ENCODE measurements at places on chromosomes 4 and X.

DNA sequence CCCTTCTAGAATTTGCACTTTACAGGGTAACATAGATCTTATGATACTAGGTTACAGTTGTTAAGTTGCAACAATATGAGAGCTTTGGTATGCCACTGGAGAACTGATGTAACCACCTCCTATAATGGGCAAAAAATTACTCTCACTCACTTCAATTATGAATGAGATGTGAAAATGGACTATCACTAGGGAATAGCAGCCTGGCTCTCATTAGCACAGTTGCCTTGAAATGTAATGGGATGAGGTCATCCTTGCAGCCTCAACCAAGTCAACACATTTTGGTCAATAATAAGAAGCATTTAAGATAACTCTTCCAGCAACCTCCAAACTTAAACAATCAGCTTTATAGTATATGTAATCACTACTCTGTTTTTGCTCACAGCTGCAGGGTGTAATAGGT, 69.4 kb downstream of the TBC1D9 start:
- DNase-seq = no peak

DNA sequence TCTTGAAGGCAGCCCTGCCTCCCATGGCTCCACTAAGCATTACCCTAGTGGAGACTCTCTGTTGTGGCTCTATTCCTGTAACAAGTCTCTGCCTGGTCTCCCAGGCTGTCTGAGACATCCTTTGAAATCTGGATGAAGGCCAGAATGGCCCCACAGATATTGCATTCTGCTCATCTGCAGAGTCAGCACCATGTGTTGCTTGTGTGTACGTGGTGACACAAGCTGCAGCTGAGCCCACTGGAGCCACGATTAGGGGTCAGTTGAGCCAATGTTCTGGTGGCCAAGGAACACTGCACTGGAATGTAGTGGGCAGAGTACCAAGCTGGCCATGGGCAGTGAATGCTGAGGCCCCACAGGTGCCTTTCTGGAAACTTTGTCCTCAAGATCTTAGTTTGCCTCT, 29.2 kb downstream of the GRID2 start:
- no peak for DNase-seq

DNA sequence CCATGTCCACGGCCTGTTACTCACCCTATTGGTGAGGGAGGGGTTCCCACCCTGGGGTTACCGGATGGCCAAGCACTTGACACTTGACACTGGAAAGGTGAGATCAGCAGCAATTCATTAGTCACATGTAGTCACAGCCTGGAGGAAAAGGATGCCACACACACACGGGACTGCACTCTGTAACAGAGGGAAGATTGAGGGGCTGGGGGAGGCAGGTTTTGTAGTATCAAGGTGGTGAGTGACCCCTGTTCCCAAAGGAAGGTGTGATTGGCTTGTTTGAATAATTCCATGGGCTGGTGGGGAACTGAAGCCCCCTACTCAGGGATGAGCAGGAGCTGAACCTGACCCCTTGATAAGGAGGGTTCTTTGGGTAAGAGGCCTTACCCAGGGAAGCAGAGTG, 96.0 kb upstream of the HELT start:
- no peak for DNase-seq

- DNase-seq = no peak
These were observed 271.9 kb upstream of the GATB start for GRCh38 chr4:152032722-152033131.

- DNase-seq = no peak
These were observed 143.2 kb downstream of the GABRA3 start for GRCh38 chrX:152307936-152308335.

DNA sequence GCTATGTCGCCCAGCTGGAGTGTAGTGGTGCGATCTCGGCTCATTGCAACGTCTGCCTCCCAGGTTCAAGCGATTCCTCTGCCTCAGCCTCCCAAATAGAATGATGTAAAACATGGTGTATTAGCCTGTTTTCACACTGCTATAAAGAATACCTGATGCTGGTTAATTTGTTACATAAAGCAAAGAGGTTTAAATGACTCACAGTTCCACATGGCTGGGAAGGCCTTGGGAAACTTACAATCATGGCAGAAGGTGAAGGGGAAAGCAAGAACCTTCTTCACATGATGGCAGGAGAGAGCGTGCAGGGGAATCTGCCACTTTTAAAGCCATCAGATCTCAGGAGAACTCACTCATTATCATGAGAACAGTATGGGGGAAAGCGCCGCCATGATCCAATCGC, 1191.8 kb downstream of the ARAP2 start:
- no peak for DNase-seq

- DNase-seq = no peak
These were observed 59.1 kb downstream of the LUZP4 start for GRCh38 chrX:115348446-115349225.

DNA sequence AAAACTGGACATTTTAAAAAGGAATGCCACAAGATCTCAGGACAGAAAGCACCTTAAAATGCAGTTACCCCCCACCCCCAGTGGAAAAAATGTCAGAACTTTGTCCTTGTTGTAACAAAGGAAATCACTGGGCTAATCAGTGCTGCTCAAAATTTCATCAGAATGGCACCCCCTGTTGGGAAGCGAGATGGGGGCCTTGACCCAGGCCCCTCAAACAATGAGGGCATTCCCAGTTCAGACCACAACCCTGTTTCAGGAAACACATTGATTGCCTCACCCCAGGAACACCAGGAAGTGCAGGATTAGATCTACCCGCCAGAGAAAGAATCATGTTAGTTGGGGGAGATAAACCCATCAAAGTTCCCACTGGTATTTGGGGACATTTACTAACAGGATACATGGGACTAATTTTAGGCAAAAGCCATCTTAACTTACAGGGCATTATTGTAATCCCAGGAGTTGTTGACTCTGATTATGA, 16.4 kb downstream of the SPIN2B start:
- DNase-seq = no peak

DNA sequence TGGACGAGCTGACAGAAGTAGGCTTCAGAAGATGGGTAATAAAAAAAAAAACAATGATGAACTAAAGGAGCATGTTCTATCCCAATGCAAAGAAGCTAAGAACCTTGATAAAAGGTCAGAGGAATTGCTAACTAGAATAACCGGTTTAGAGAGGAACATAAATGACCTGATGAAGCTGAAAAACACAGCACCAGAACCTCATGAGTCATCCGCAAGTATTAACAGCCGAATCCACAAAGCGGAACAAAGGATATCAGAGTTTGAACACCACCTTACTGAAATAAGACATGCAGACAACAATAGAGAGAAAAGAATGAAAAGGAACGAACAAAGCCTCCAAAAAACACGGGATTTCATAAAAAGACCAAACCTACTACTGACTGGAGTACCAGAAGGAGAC, 10.5 kb downstream of the NELFA start:
- no peak for DNase-seq

GRCh38 chr4:38512840-38513239, 151.2 kb upstream of the KLF3 start:
- DNase-seq = no peak

DNA sequence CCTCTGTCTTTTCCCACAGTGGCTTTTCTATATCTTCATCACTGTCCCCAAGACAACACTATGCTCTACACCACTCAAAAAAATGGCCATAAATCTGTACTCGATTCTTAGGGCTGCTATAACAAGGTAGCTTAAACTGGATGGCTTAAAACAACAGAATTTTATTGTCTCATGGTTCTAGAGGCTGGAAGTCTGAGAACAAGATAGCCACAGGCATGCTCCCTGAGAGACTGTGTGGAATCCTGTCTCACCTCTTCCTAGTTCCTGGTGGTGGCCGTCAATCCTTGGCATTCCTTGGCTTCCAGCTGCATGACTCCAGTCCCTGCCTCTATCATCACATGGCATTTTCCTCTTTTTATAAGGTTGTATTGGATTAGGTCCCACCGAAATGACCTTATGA, 70.7 kb upstream of the DCLK2 start:
- DNase-seq = no peak

DNA sequence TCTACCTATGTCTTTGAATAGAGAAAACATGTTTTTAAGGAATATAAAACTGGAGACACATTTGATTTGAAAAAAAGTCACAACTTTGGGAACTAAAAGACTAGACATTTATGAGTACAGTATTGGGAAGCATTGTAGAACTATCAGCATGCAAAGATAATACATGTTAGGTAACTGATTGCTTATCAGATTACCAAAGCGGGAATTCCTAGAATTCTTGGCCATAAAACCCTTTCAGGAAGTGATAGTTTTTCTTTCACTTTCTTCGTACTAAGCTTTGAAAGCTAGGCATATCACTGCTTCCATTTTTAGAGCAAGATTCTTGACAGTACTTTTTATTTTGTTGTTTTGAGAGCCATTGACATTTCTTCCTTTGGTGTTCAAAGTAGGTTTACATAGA, 646.6 kb upstream of the PITX2 start:
- DNase-seq = no peak

GRCh38 chrX:147848543-147849443, 62.9 kb upstream of the FMR1 start:
- DNase-seq = no peak

GRCh38 chr4:45317276-45317675, 590.9 kb upstream of the GNPDA2 start:
- no peak for DNase-seq

GRCh38 chrX:31136144-31136611, 64.3 kb upstream of the FTHL17 start:
- no peak for DNase-seq

DNA sequence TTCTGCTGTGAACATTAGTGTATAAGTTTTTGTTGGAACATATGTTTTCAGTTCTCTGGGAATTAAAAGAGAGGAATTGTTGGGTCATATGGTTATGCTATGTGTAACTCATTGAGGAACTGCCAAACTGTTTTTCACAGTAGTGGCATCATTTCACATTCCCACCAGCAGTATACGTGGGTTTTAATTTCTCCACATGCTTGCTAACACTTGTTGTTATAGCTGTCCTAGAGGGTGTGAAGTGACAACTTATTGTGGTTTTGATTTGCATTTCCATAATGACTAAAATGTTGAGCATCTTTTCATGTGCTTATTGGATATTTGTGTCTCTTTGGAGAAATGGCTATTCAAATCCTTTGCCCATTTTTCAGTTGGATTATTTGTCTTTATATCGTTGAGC, 13.7 kb downstream of the APELA start:
- DNase-seq = no peak

- no peak for DNase-seq
These were observed 11.2 kb downstream of the CITED1 start for GRCh38 chrX:72294497-72294896.

GRCh38 chr4:42282081-42282901, 115.0 kb upstream of the SHISA3 start:
- DNase-seq = peak; percentile 75

DNA sequence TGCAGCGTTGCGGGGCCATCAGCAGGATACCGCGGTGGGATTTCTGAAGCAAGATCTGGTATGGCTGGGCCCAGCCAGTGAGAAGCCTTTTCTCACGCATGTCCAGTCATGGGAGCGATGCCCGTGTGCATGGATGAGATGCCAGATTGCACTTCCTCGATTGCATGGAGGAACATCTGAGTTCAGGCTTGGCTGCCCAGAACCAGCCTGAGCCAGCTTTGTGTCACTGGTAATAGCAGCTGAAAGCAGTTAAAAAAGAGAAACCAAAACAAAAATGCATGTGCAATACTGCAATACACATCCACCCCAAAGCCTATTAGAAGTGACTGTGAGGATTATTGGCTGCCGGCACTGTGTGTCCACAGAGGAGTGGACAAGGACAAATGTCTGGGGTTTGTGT, 59.3 kb downstream of the PSAPL1 start:
- DNase-seq = no peak

DNA sequence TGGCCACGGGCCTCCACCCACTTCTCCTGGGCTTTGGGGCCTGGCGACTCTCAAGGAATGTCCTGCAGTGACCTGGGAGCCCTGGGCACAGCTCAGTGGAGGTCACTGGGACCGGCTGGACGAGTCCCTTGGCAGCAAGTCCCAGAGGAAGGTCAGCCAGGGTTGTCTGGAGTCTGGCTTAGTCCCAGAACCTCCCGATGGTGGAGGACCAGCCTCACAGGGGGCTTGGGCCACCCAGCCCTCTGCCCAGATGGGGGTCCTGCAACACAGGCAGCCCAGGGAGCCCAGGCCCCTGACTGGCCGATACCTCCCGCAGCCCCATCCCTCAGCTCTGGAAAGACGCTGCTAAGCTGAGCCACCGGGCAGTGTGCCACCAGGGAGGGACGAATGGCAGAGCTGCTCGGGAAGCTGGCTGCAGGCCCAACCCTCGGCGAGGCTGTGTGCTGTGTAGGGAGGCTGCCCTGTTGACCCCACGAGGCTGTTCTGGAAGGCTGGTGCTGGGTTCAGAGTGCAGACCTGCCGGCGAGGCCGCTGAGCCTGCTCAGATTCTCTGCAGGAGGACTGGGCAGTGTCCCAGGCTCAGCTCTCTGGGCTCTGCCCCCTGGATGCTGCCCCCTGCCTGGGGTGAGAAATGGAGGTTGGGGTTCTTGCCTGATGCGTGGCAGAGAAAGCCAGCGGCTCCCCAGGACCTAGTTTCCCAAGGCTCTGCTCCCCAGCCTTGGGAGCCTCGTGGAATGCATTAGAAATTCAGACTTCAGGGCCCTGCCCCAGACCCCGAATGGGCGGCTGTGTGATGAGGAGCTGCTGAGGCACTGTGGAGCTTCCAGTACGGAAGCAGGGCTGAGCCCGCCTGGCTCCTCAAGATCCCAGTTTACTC, 61.7 kb downstream of the ADRA2C start:
- no peak for DNase-seq

DNA sequence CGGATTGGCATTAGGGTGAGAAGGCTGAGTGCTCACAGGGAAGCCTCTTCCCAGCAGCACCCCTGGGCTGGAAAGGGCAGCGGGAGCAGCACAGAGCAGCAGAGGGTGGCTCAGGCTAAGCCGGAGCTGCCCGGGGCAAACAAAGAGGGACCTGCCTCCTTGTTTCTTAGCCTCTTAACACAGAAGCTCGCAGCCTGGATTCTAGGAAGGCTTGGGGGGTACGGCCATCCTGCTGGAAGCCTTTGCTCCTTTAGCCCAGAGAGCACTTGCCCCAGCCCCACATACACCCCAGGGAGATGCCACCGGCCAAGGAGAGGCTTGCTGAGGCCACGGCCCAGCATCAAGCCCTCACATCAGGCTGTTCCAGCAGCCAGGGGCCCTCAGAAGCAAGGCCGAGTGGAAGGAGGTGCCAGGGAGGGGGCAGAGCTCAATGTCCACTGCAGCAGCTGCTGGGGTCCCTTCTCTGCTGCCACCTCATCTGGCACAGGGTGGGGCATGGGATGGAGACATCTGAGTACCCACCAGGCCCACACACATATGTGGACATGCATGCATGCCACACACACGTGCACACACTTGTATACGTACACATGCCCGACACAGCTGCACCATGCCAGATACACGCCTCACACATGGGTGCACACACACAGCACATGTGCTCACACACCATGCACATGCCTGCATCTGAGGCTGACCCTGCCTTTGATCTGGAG, 20.3 kb upstream of the SPON2 start:
- no peak for DNase-seq

- no peak for DNase-seq
These were observed 27.6 kb upstream of the MBTPS2 start for GRCh38 chrX:21811832-21812231.

DNA sequence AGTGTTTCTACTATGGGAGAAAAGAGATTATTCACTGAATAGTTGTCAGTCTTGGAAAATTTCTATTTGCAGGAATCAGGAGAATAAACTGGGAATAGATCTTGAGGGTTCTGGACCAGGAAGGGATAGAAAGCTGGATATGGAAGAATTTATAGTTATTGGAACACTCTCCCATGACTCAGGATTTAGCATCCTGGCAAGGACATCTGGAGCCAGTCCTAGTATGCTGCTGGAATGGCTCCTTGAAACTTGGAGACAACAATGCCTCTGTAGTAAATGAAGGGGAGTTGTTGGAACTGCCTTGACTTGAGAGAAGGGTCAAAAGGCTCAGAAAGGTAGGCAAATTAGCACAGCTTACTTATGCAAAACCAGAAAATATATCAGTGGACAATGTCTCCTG, 23.5 kb upstream of the THOC2 start:
- DNase-seq = no peak
